ENCODE measurements at places on chromosomes 2 and 18. TPM values are rescaled to one million over a fixed set of nuclear protein-coding genes. Genes with fewer than 3 reads are reported as not detected.

Gene IL36A
- not detected for total RNA-seq

Gene MPP4
- total RNA-seq, result 0.25 TPM

DNA sequence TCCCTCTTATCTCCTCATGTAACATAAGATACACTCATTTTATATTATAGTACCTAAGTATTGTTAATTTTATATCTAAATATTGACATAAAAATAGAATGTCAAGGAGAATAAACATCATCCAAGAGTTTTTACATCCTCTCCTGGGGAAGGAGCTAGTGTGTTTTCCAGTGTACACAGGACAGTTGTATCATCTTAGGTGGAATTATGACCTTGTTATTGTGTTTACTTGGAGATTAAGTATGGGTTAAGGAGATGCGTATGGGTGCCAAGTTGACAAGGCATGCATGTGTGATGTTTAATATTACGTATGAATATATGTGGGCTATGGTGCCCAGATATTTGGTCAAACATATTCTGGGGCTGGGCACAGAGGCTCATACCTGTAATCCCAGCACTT, 11.2 kb upstream of the DDX1 start:
- no peak for DNase-seq

Gene IL36RN
- total RNA-seq, result not detected

Gene ZNF396
- 1.1 TPM for total RNA-seq

Gene LYG2
- not detected for total RNA-seq

Gene ALK
- not detected for total RNA-seq

Gene LYPD1
- total RNA-seq, result 0.17 TPM

Gene PAIP2B
- total RNA-seq, result 28.6 TPM

DNA sequence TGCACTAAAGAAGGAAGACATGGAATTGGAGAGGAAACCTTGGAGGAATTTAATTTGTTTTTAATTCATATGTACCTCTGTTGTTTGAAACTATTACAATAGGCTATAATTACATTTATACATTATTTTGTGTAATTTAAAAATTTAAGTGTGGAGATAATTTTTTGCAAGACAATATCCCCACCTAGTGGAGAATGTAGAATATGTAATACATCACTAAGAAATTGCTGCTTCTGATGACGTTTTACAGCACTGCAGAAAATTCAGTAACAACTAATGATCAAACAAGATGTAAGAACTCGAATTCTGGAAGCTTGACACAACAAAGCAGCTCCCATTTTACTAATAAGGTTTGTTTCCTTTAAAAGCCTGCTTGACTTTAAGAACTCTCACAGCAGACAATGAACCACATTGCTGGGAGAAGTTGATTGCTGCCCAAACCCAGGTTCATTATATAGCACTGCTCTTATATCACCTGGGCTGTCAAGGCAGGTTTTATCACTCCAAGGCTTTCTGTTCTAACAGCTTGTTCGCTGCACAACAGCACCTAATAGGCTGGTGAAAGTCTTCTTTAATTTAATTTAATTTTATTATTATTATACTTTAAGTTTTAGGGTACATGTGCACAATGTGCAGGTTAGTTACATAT, 53.4 kb downstream of the THADA start:
- no peak for DNase-seq

Gene THADA
- total RNA-seq, result 15.8 TPM

Gene CCDC102B
- total RNA-seq, result 0.89 TPM

Gene ATG16L1
- total RNA-seq, result 18.5 TPM

- DNase-seq, result no peak
Observed at GRCh38 chr2:220528180-220528675, 900.8 kb downstream of the SLC4A3 start.

Gene IL1F10
- total RNA-seq, result not detected

Gene SCTR
- total RNA-seq, result 0.17 TPM

DNA sequence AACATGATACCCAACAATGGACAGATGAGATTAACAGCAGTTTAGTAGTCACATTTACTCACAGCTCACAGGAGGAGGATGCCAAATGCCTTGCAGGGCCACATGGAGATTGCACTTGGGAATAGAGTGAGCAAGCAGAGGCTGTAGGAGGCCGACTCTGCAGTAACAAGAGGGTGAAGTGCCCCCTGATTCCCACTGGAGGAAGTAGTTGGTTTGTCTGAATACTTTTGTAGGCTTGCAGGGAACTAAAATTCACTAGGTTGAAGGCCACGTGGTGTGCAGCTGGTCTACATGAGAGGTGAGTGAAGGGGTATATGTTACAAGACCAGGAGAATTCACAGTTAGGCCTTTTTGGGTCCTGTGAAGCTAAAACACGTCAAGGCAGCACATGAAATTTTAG, 419.3 kb upstream of the TNP1 start:
- DNase-seq, result no peak

GRCh38 chr2:39696838-39697237, 31.1 kb downstream of the TMEM178A start:
- no peak for DNase-seq

DNA sequence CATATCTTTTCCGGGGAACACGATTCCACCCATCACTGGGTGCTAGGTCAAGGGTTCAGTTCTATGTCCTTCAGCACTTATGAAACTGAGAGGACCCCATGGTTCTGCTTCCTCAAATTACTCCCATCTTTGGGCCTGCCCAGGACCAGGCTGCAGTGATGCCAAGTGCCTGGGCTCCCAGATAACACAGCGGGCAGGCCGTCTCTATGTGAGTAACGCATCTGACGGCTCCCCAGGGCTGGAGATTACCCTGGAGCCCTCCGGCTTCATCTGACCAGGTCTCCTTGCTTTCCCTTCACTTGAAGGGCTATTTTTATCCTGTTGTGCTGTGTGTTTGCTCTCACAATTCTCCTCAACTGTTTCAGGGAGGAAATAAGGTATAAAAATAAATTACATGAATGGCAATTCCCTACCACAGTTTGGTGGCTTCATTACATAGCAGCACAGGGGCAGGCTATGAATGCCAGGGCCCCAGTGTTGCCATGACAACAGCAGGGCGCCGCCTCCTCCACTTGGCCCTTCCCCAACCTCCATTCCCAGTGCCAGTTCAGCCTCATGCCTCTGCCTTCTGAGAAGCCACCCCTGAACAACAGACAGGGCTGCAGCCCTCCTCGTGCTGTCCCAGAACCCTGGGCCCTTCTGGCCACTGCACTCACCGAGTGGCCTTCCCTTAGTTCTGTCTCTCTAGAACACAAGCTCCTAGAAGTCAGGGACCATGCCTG, 25.4 kb upstream of the TMEM131 start:
- DNase-seq, result no peak

- DNase-seq, result no peak
Observed at GRCh38 chr2:18791172-18791797, 201.9 kb upstream of the NT5C1B start.

Gene RNF152
- total RNA-seq, result 115 TPM

DNA sequence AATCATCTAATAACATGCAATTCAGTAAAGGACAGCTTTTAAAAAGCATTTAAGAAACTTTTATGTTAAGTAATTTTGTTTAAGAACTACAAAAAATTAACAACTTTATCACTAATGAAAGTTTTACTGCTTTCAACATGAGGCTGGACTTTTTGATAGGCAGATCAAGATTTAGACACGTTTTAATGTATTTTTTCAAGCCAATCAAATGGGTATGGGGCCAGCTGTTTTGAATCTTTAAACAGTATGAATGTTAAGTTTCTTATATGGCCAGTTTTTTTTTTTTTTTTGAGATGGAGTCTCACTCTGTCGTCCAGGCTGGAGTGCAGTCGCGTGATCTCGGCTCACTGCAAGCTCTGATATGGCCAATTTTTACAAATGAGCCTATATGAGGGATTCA, 73.1 kb downstream of the ST6GAL2 start:
- DNase-seq, result no peak

DNA sequence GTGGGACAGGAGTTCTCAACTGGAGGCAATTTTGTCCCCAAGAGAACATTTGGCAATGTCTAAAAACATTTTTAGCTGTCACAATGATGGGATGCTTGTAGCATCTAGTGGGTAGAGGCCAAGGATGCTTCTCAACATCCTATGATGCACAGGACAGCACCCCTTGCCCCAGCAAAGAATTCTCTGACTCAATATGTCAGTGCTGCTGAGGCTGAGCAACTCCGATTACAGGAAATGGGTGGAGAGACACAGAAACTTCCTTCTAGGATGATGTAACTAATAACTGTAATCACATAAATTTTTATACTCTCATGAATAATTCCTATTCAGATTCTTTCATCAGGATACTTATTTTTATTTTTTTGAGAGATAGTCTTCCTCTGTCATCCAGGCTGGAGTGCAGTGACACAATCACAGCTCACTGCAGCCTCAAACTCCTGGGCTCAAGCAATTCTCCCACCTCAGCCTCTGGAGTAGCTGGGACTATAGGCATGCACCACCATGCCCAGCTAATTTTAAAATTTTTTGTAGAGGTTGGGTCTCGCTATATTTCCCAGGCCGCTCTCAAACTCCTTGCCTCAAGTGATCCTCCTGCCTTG, 120.3 kb upstream of the ACAA2 start:
- DNase-seq, result no peak

GRCh38 chr2:227348324-227348723, 23.3 kb downstream of the MFF start:
- DNase-seq, result no peak

Gene C2orf42
- total RNA-seq, result 18.5 TPM

GRCh38 chr2:43898838-43899346, 60.1 kb downstream of the ABCG8 start:
- no peak for DNase-seq

- no peak for DNase-seq
Observed at GRCh38 chr2:240797914-240798313, 22.1 kb downstream of the KIF1A start.

Data from liver (tissue), 10 donors.